ENCODE measurements at places on chromosomes 12 and 14. TPM values are rescaled to one million over a fixed set of nuclear protein-coding genes. Genes with fewer than 3 reads are reported as not detected.

Gene SUPT16H
- total RNA-seq = 90.2 TPM

Gene NID2
- total RNA-seq = 111 TPM

Gene GALNT6
- total RNA-seq = 7.5 TPM

Gene ESR2
- total RNA-seq = 0.88 TPM

Gene HNRNPC
- 598 TPM for total RNA-seq

Gene ANKRD33
- 4.2 TPM for total RNA-seq

Gene SMCO3
- total RNA-seq = 7.9 TPM

Gene PMCH
- not detected for total RNA-seq

Gene MTRFR
- total RNA-seq = 19.5 TPM

Gene TC2N
- 12.0 TPM for total RNA-seq

Gene GPR137C
- total RNA-seq = 42.0 TPM

Gene DEGS2
- total RNA-seq = 2.1 TPM

Gene TAS2R14
- total RNA-seq = 21.2 TPM

Gene TMEM63C
- total RNA-seq = 1.6 TPM

Gene MSI1
- total RNA-seq = 121 TPM

Gene MSRB3
- total RNA-seq = 41.6 TPM

Gene LMO3
- total RNA-seq = 31.8 TPM

Gene DPF3
- 34.4 TPM for total RNA-seq

Gene PLEKHD1
- total RNA-seq = 2.0 TPM
